Colonic mucosa (tissue), 4 donors: ENCODE measurements at places on chromosomes 2 and 18. TPM values are rescaled to one million over a fixed set of nuclear protein-coding genes. Genes with fewer than 3 reads are reported as not detected.

Gene REEP1
- 5.7 TPM for total RNA-seq

Gene SEC11C
- total RNA-seq: 50.8 TPM

Gene LCT
- total RNA-seq: 0.08 TPM

Gene GALNT13
- 0.07 TPM for total RNA-seq

Gene ZEB2
- total RNA-seq: 17.4 TPM

Gene TMEM150A
- total RNA-seq: 7.2 TPM
